ENCODE measurements at places on chromosomes 4 and X.

DNA sequence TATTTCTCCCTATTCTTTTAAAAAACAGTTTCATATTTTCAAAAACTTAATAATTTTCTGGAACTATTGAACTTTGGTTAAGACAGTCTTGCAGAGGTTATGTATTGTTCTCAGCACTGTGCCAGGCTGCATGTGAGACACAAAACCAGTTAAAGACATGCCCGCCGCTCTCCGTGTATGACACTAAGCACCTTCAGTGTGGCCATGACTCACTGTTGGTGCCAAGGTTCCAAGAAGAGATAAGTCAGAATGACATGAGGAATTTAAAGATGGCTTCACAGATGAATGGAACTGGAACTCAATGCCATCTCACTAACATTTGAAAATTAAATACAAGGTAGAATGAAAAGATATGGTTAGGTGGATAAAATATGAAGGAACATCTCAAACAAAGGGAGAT is 525.5 kb upstream of the ZFP42 start:
- DNase-seq: no peak

DNA sequence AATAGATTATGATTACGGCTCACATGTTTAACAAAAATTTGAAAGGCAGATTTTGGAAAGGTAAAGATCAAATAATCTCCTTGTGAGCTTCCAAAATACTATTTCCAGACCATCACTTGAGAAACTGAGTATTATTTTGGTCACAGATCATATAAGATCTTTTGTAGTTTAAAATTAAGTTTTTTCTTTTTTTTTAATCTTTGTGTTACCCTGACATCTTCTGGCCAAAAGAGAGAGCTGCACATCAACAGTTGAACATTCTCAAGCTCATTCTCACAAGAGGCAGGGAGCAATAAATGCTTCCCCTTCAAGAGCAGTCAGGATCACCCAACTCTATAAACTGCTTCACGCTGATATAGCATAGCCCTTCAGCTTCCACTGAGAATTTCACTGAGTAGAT is 15.9 kb downstream of the TMEM192 start:
- DNase-seq: no peak

- no peak for DNase-seq
These were observed 34.7 kb upstream of the AREG start for GRCh38 chr4:74410272-74410671.

- no peak for DNase-seq
These were observed 689 bp upstream of the DCHS2 start for GRCh38 chr4:154492288-154492687.

Data from stimulated activated CD4-positive, alpha-beta T cell treated with anti-CD3 and anti-CD28 coated beads, Interleukin-15, amount 100 ng/mL, for 1 hour (primary cell).